Stimulated activated CD4-positive, alpha-beta T cell treated with anti-CD3 and anti-CD28 coated beads, Interleukin-1b, Interleukin-23, amount 100 ng/mL, for 24 hours (primary cell): ENCODE measurements at places on chromosomes 5 and 9.

GRCh38 chr9:106486685-106487084 is 376.3 kb upstream of the ZNF462 start:
- DNase-seq, result no peak

- no peak for DNase-seq
Measured at GRCh38 chr5:91556-92263, at the start of gene PLEKHG4B. Gene PLEKHG4B (plus strand): TSS chr5:92168. CDS start chr5:92232, 64 bp downstream.

- no peak for DNase-seq
Measured at GRCh38 chr9:76135902-76136301, 245.4 kb downstream of the PCSK5 start.

- no peak for DNase-seq
Measured at GRCh38 chr9:77714077-77714549, 66.0 kb upstream of the GNA14 start.

DNA sequence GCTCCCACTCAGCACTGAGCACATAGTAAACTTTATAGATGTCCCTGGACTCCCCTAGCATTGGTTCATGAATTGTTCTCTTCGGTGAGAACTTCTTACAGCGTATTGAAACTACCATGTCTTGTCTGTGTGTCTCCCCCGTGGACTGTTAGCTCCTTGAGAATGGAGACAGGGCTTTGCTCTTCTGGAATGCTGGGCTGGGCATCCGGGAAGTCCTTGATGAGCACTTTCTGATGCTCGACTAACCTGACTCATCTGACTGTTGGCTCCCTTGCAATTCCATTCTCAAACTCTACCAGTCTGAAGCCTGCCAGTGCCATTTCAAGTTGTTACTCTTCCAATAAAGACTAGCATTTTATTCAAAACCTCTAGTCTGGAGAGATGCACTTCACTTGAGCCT is 15.0 kb upstream of the PFDN1 start:
- DNase-seq, result no peak

DNA sequence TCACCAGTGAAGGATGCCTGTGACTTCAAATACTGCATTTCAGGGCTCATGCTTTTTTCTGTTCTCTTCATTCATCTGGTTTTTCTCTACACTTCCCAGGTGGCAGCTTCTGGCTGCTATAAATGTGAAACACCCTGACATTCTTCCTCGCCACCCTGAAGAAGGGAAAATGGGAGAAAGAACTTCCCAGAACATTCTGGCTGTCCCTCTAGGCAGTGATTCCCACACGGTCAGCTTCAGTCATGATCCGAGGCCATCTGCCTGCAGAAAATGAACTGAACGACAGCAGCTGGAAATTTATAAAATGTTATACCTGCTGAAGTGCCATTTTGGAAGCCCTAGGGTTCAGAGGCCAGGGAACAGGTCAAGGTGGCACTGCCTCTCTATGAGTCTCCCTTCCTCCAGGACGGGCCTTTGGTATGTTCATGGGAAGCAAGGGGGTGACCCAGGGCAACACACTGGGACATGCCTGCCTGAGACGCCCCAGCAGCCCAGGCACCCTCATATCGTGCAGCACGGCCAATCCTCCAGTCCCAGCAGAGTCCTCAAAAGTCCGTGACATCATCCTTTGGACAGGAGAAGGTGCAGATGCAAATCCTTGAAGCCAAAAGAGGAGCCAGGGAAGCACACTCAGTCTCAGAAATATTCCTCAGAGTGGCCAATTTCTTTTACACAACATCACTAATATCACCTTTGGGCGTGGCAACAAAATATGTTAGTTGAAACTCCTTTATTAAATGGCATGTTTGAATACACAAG is 107.1 kb downstream of the SEMA5A start:
- no peak for DNase-seq

DNA sequence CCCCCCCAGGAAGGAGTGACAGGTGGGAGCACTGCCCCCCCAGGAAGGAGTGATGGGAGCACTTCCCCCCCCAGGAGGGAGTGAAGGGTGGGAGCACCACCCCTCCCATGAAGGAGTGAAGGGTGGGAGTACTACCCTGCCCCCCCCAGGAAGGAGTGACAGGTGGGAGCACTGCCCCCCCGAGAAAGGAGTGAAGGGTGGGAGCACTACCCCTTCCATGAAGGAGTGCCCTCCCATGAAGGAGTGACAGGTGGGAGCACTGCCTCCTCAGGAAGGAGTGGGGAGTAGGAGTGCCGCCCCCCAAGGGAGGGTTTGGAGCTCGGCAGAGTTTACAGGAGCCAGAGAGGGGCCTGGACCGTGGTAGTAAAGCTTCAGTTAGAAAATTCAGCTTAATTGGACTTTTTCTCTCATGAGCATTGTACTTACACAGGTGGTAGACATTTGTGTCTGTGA is 100.7 kb downstream of the CACNA1B start:
- DNase-seq, result no peak

DNA sequence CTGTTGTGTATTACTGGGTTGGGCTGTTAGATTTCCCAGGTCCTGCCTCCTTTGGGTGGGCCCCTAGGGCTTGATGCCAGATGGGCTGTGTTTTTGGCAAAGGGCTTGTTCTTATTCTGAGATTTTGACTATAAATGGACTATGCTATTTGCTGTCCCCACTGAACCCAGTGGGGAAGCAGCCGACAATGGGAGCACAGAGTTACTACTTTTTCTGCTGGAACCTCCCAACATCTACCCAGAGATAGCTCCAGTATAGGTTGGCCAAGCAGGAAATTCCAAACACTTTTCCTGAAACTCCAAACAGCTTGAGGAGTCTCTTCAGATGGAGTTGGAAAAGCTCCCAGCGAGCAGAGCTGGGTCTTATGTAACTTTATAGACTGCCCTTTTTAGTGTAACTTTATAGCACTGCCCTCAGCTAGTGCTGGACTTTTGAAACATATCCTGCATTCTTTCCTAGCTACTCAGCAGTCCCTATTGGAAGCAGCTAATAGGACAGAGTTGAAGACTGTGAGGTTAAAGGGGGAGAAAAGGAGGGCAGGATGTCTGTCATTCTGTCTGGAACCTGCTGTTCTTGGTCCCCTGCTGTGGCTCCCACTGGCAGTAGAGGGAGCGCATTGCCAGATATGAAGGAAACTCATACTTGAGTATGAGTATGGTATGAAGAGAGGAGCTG is 21.0 kb downstream of the RUSC2 start:
- DNase-seq, result no peak

GRCh38 chr5:163504079-163504931 is 1.1 kb upstream of the MAT2B start:
- no peak for DNase-seq

GRCh38 chr9:124010303-124010664 is 1.3 kb upstream of the LHX2 start:
- DNase-seq, result no peak

- no peak for DNase-seq
Measured at GRCh38 chr5:35811108-35811741, 45.5 kb upstream of the IL7R start.
